ENCODE measurements at places on chromosomes 2 and 18.

DNA sequence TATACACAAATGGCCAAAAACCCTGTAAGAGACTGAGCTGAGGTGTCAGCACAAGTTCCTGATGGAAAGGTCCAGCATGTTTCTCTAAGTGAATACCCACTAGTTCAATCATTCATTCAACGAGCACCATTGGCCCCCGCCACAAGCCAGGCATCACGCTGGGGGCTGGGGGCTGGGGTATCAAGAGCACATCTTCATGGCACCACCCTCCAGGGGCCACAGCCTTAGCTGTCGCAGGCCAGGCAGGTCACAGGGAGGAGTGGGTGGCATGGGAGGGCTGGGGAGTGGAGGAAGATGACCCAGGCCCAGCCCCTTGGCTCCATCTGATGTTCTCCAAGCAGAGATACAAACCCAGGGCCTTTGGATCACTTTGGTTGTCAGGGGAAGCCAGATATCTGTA, 97.9 kb downstream of the ACKR3 start:
- DNase-seq, result no peak

DNA sequence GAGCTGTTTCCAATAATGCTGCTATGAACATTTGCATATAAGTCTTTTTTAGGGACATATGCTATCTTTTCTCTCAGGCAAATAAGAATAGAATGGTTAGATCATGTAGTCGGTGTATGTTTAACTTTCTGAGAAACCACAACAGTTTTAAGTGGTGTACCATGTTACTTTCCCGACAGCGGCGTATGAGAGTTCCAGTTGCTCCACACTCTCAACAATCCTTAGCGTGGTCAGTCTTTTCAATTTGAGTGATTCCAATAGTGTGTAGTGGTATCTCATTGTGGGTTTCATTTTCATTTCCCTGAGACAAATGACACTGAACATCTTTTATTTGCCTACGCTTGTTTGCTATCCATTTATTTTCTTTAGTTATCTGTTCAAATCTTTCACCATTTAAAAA, 149.5 kb downstream of the ACOXL start:
- DNase-seq, result no peak

DNA sequence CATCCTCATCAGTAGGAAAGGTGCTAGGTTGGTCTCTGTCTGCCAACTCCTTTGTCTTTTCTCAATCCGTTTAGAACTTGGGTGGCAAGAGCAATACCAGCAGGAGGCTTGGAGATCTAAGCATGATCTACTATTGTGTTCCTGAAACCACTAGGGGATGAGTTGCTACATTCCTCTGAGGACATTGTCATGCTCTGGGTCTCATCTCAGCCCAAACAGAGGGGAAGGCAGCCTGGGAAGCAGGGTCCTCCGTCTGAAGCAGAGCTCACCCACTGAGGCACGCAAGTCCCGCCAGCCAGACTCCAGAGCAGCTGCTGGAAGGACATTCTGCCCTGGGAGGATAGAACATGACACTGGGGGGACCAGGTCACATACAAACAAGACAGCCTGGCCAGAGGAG, 162.9 kb downstream of the MTCL1 start:
- no peak for DNase-seq

DNA sequence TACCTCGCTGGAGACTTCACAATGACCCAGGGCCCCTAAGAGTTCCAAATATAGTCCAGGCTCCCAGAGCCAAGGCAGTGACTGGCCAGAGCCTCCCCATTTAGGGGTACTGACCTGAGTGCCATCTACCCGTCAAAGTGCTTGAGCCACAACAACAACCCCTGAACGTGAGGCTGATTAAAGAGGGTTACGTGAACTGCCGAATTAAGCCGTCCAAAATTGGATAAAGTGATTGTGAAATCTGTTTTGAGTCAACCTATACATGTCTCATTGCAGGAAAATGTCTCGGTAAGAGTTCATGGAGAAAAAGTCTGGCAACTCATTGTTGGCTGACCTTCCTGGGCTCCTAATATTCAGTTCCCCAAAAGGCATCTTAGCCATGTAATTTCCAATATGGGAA, 116.3 kb downstream of the TTC32 start:
- no peak for DNase-seq
